ENCODE measurements at places on chromosomes 13 and 19.

GRCh38 chr13:36815062-36815461, 4.0 kb upstream of the RFXAP start:
- DNase-seq, result no peak

- no peak for DNase-seq
Observed at GRCh38 chr19:54420383-54421168, 5.3 kb downstream of the TTYH1 start.

DNA sequence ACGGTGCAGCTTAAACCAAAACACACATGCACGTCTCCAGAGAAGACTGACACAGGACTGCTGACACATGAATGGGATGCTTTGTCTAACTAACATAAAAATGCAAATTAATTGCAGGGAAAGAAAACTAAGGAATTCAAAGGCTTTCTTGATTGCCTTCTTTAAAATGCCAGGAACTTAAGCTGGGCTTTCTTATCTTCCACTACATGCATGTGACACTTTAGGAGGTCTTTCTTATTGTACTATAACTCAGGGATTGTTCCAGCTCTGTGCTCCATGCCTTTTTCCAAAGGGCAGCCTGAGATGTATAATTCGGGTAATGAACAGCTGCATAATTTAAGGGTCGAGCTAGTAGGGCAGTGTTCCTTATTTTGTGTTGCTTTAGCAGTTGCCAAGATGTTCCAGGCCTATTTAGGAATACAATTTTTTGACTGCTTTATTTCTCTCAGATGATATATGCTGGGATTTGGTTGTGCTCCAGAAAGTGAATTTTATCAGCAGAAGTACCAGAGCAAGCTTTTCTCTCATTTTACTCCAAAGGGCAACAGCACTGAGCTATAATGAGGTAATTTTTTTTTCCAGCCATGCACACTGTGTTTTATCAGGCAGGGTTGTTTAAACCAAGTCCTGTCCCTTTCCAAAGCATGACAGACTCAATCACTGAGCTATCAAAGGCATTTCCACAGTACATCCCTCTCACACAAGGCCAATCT, 885.2 kb downstream of the PCDH9 start:
- no peak for DNase-seq

DNA sequence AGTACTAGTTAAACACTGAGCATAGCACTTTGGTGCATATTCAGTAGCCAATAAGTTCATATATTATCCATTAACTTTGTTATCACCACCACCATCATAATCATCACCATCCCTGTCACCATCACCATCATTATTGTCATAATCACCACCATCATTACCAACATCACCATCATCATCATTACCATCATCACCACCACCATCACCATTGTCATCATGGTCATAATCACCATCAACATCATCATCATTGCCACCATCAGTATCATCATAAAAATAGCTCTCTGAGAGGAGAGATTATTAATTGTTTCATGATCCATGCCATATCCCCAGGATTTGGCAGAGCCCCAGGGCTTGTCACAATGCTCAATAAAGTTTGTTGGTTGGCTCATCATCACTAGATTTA, 49.3 kb downstream of the MBD3L1 start:
- no peak for DNase-seq

DNA sequence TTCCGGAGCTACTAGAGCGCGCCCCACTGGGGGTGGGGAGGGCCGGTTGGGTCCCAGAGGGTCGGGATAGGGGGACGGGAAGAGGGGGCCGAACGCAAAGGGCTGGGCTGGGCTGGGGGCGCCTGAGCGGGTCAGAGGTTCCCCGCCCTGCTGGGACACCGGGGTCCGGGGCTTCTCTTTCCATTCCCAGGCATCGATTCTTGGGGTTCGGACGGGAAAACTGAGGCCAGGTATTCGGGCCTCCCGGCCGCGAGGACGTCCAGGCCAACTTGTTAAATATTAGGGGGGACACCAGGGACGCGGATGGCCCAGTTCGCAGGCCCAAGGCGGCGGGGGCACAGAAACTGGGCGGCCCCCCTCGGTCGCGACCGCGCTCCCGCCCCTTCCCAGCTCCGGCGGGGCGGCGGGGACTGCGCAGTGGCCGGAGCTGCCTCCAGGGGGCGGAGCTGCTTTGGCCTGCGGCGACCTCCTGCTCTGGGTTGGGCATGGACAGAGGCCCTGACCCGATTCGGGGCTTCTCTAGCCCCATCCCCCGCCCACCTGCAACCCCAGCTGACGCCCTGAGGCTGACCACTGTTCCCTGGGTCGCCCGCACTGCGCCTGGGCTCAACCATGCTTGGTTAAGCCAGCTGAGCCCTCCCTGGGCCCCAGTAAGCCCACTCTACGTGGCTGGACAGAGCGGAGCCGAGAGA, 1.2 kb upstream of the KLF16 start:
- DNase-seq, result no peak

DNA sequence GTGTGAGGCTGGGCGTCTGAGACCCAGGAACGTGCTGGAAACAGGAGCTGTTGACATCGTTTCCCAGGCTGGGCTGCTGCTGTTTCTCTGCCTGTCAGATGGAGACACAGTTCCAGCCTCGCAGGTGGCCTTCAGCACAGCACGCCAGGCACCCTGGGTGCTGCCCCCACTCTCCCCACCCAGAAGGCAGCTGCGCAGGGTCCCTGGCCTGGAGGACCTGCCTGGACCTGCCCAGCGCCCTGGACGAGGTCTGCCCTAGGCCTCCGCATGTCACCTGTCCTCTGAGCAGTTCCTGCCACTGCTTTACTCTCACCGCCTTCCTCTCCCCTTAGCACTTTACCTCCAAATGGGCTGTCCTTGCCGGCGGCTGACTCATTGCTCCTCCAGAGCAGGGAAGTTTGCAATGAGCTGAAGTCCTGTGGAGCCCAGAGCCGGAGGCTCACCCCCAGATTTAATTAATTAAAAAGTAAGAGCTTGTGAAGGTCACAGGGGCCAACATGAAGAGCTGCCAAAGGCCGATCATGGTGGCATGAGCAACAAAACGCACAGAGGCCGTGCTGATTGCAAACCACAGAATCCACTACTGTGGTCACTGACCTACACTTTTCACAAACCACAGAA, 32.2 kb downstream of the C13orf46 start:
- no peak for DNase-seq

DNA sequence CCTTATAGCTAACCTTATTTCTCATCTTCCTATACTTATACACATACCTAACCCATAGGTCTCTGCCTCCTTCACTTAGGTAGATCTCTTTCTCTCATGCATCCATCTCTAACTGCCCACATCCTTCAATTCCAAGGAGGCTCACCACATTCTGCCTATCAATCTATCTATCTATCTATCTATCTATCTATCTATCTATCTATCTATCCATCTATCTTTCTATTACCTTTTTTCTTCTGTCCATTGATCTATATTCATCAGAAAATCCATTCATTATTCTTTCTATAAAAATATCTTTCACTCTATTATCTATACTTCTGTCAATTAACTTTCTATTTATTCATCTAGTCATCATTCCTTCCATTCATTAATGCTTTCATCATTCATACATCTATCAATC, 11.1 kb upstream of the CYP2A7 start:
- no peak for DNase-seq

DNA sequence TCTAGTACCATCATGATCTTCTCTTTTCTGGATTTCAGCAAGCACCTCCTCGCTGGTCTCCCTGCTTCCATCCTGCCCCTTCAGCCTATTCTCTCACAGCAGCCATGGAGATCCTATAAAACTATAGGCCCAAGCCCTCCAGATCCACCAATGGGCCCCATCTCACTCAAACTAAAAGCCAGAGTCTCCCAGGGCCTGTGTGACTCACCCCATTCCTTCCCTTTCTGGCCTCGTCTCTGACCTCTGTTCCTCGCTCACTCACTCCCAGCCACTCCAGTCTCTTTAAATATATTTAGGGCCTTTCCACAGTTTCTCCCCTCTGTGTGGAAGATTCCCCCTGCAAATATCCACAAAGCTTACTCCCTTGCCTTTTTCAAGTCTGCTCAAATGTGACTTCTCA, 89.7 kb downstream of the HSPH1 start:
- no peak for DNase-seq

DNA sequence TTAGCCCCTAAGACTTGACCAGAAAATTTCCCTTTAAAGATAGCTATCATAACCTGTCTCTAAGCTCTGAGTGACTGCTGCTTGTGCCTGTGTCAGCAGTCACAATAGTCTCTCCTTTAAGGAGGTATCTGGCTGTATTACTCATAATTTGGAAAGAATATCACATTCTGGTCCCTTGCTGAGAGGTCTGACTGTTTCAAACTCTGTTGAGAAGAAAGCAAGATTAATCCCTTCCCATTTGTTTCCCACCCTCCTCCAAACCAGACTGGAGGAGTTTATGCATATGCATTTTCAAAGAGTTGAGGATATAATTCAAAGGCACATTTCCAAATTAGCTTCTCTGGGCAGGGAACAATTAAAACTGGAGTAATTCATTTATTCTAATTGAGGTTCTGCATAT, 2.3 kb downstream of the HTR2A start:
- no peak for DNase-seq

GRCh38 chr13:96379967-96380366, 290.1 kb downstream of the HS6ST3 start:
- DNase-seq, result no peak

- no peak for DNase-seq
Observed at GRCh38 chr19:8306235-8307054, 1.7 kb downstream of the CD320 start.

- DNase-seq, result no peak
Observed at GRCh38 chr13:94129490-94129894, 350.0 kb downstream of the DCT start.

DNA sequence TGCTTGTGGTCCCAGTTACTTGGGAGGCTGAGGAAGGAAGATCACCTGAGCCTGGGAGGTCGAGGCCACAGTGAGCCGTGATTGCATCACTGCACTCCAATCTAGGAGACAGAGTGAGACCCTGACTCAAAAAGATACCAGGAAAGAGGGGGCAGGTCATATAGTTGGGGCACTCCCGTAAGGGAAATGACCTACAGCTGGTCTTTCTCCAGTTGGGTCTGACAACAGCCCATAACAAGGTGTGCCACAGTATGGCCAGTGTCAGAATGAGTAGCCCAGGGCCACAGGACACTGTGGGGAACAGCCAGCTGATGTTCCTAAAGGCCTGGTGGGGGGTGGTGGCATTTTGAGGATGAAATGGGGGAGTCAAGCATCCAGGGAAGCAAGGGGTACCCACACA, 10.8 kb downstream of the DNMT1 start:
- DNase-seq, result no peak

DNA sequence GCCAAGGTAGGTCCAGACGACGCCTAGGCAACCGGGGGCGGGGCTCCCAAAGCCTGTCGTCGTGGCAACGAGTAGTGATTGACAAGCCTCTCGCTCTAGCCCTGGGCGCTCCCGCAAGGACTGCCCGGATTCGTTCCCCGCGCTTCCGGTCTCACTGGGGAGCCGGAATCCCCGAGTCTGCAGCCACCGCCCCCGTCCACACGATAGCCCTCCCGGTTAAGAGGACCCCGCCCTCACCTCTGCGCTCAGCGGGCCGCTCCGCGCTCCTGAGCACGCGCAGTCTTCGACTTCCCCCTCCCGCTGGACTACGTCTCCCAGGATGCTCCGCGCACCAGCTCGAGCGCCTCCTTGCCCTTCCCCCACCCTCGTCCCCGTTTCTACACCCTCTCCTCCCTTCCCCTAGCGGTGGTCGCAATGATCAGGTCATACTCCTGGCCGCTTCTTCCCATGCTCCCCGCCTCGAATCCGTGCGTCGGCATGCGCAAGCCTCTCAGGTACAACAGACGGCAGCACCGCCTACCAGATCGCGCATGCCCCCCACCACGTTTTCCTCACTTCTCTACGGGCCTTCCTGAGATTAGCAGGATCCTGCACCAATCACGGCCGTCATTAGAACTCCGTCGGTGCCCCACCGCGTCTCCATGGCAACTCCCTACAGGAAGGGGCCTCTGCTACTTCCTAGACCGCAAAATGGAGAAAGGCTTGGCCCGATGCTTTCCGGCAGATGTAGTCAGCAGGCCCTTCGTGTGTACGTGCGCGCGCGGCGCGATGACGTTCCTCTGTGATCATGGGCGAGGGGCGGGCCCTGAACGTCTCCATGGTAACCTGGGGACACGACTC, at the start of gene MZF1:
MZF1 (minus strand) TSS at position 518 of the 840 bp plus-strand sequence. CDS start 1,946 bp downstream, outside the sequence.
- peak; percentile 100 for DNase-seq

DNA sequence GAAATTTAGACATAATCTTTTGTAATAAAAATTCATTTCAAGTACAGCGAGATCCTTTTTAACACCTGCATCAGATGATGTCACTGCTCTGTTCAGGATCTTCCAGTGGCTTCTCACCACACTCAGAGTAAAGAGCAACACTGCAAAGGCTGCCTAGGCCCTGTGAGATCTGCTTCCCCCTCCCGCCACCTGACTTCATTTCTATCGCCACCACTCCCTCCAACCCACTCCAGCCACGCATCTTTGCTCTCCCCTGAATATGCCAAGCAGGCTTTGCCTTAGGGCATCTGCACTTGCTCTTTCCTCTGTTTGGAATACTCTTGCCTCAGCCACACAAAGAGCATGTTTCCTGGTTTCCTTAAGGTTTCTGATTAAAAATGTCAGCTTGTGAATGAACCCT, 58.3 kb downstream of the MBNL2 start:
- DNase-seq, result no peak

DNA sequence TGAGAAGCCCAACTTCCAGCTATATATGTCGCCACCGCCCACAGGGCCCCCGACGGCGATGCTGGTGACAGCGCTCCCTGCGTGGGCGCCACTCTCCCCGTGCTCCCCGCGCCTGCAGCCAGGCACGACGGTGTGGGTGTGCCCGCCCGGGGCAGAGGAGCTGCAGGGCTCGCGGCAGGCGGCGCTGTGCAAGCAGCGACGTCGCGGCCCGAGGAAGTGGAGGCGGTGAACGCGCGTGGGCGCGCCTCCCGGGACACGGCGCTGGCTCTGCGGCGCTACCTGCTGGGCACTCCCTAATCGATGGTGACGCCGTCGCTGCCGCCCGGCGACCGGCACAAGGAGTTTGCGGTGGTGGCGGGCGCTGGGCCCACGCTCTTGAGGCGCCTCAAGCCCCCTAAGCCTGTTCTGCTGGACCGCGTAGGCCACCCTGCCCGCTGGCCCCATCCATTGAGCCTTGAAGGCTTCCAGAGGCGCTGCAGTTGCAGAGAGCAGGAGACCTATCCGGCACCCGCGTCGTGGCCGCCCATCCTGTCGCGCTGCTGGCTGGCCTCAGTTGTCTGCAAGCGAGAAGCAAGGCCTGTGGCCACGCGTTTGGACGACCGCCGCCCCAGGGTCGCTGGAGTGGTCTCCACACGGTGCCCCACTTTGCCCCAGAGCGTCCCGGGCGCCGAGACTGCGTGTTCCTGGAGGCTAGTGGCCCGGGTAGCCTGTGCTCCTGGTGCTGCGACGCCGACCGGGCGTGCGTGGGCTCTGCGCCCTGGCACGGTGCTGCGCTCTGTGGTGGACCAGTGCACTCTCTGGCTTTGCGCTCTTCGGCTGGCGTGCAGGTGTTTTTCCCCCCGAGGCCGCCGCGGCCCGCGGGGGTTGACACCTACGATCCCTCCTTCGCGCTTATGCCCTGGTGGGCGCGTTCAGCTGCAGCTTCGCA, 23.1 kb downstream of the LRFN3 start:
- DNase-seq, result no peak

Measured in fibroblast of skin of left quadriceps (primary cell).